ENCODE measurements at places on chromosomes 5 and 9.
A peak's percentile ranks its signal among the peaks of the same experiment; 100 is the strongest.

- DNase-seq = no peak
These were observed 14.1 kb downstream of the MACROH2A1 start for GRCh38 chr5:135384898-135385297.

- peak; percentile 12 for DNase-seq
These were observed 80.1 kb downstream of the SPTLC1 start for GRCh38 chr9:92035146-92035545.

DNA sequence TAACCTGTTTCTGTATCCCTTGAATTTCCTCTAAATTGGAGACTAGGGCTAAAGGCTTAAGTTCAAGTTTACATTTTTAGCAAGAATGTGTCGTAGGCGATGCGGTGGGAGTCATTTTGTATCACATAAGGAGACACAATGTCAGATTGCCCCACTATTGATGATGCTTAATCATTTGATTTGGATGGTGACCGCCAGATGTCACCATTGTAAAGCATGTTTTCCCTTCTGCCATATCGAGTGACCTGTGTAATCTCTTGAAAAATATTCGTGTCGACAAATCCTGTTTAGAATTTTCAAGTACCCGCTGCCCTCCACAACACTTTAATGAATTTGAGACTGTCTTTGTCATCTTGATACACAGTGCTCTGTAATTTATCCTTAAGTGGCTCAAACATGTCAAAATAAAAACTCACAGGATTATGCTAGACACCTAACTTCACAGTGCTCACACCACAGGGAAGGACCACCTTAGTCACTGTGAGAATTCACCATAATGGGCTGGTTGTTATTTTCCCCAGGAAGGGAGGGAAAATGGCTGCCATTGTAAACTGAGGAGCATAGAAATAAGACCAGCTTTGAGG is 34.5 kb upstream of the SLC46A2 start:
- peak; percentile 19 for DNase-seq

DNA sequence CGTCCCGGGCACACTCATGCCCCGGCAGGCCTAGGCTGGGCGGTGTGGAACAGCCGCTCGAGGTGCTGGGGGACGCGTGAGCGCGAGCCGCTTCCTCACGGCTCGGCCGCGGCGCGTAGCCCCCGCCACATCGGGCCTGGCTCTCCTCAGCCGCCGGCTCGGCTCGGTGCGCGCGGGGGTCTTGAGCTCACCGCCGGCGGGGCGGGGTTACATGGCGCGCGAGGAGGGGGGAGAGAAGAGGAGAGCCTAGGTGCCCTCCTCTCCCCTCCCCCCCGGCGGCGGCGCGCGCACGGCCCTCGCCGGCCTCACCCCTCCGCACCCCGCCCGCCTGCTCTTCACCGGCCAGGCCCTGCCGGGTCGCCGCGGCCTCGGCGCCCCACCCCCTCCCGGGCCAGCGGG is 7.7 kb downstream of the RANBP6 start:
- DNase-seq = peak; percentile 69
